ENCODE measurements at places on chromosomes 7 and 10.
A peak's percentile ranks its signal among the peaks of the same experiment; 100 is the strongest.

DNA sequence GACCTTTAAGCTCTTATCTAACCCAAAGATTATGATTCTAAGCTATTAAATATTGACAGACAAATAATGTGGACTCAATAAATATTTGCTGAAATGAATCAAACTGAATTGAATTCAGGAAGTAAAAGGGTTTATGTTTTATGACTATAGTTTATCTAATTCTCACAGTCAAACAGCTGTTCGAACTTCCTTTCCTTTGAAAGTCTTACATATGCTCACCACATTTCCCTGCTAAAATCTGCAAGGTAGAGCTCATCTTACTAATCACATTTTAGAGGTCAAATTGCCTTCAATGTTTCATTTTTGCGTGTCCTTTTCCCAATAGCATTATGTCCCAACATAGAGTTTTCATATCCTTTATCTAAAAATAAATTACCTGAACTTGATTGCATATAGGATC is 154.9 kb upstream of the PPP1R3A start:
- DNase-seq = no peak

DNA sequence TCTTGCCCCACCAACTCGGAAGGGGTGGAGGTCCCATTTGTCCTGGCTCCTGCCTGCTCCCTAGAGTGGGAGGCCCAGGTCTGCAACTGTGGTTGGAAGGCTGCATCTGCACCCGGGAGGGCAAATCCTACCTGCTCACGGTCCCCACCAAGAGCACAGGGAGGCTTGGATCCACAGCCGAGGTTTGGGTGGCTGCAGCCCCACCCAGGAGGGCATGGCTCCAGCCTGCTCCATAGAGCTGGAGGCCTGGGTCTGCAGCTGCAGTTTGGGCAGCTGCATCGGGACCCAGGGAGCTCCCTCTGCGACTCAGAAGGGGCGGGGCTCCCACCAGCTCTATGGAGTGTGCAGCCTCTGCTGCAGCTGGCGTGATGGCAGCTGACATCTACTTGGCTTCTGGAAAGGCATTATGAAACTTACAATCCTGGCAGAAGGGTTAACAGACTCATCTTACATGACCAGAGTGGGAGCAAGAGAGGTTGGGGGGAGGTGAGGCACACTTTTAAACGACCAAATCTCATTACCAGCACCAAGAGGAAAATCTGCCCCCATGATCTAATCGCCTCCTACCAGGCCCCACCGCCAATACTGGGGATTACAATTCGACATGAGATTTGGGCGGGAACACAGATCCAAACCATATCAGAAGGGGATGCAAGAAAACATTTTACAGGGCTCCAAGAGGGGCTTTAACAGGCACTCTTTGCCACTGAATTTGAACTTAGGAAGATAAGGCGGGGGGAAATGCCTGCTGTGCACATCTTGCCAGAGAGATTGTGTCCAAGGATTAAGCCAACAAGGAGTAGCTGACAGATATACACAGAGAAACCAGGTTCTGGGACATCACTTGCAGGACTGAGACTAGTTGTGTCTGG is 8.2 kb upstream of the BLVRA start:
- no peak for DNase-seq

- DNase-seq = no peak
Observed at GRCh38 chr7:45359776-45360175, 202.2 kb downstream of the RAMP3 start.

- no peak for DNase-seq
Observed at GRCh38 chr7:41003611-41003940, 699.3 kb downstream of the INHBA start.

DNA sequence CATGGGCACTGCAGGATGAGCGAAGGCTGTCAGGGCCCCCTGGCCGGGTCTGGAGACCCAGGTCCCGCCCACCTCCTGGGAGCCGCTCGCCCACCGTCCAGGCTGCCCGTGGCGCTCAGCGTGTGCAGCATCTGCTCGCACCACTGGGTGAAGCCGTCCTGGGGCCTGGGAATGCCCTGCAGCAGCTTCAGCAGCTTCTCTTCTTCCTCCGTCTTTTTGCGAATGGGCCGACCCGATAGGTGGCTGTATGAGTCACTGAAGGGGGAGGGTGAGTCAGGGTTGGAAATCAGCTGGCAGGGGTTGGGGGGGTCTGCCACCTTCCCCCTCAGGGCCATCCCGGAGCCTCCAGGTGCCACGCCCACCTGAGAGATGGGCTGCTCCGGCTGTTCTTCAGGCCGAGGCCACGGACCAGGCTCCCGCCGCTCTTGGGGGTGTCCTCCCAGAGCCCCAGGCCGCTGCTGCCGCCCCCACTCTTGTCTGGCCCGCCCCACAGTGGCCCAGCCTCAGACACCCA is 8.7 kb downstream of the GNB2 start:
- no peak for DNase-seq

- no peak for DNase-seq
Observed at GRCh38 chr7:35649711-35650110, 45.2 kb downstream of the HERPUD2 start.

- no peak for DNase-seq
Observed at GRCh38 chr7:98526059-98526458, 91.0 kb upstream of the NPTX2 start.

DNA sequence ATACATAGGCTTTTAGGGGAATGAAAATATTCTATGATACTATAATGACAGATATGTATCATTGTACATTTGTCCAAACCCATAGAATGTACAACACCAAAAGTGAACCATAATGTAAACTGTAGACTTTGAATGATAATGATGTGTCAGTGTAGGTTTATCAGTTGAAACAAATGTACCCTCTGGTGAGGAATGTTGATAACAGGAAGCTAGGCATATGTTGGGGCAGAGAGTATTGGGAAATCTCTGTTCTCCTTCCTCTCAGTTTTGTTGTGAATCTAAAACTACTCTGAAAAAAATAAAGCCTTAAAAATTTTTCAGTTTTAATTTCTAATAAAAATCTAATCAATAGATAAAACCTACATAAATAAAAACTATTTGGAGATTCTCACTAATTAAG is 36.9 kb downstream of the C1GALT1 start:
- no peak for DNase-seq

DNA sequence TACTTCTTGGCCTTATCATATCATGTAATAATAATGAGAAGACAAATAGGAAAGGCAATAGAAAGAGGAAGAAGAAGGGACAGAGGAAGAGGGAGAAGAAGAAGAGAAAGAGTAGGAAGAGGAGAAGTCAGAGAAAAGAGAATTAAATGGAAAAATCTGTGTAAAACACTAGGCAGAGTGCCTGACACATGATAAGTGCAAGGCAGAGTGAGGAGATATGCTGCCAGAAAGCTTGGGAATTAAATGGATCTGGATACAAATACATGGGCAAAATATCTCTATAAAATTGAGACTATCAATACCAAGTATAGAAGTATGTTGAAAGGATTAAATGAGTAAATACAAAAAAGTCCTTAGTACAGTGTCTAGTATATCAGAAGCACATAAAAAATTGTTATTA is 124.8 kb downstream of the CACNA2D1 start:
- DNase-seq = no peak

GRCh38 chr10:47026301-47027107 is 115.3 kb downstream of the PTPN20 start:
- no peak for DNase-seq

GRCh38 chr7:48083114-48083830 is 5.8 kb upstream of the UPP1 start:
- DNase-seq = no peak

- peak; percentile 94 for DNase-seq
Observed at GRCh38 chr7:99374111-99375064, at the start of gene ARPC1B. TSS of gene ARPC1B (plus strand) at chr7:99374730. CDS start at chr7:99385715, 10,985 bp downstream.

DNA sequence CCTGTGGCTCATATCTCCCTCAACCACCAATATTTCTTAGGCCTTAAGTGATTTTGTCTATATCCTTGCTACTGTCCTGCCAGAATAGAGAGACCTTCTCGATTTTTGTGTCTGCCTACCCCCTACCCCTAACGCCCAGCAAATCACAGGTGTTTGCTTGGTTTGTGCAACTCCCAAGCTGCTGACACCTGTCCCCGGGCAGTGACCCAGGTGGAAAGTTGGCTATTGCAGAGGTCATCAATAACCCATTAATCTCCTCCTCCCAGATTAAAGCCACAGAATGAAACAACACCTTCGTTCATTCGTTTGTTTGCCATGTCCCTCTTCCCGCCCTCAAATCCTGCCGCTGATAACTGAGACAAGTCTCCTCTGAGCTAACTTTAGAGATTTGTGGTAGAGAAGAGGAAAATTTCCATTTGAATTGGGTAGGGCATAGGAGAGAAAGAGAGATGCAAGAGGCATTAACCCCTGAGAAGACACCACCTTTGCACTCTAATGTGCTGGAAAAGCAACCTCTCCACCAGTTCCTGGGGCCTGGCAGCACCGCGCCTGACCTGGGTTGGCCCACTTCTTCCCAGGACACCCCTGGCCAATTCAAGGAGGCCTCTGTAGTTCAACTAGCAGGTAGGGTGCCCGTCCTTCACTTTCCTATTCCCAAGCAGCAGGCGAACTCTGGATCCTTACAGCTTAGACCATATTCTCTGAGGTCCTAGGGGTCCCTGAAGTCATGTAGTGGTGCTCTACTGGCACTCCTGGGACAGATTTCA is 3.0 kb downstream of the NEUROG3 start:
- no peak for DNase-seq

DNA sequence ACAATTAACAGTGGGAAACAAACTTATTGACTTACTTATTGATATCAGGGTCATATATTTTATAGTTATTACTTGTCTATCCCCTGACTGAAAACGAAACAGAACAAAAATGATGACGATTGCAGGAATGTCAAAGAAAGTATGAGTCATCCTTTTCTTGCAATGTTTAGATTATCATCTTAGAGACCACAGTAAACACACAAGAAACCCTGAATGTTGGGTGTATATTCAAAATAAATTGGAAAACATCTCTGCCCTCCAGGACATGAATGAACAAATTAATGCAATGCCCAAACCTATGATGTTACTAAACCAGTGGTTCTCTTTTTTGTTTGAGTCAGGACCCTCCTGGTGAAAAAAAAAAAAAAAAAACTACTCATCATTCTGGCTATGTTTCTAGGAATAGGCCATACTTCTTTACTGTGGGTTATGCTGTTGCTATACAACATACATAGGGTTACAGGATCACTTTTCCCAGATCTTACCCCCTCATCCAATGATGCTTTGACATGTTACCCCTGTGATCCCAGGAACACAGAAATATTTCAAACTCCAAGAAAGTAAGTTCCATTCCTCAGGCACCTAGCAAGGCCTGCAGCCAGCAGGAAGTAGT is 623.4 kb upstream of the IGFBP3 start:
- no peak for DNase-seq

GRCh38 chr10:124092250-124092859 is 1.0 kb downstream of the CHST15 start:
- peak; percentile 89 for DNase-seq

- no peak for DNase-seq
Observed at GRCh38 chr10:104327745-104328645, 10.3 kb downstream of the ITPRIP start.

DNA sequence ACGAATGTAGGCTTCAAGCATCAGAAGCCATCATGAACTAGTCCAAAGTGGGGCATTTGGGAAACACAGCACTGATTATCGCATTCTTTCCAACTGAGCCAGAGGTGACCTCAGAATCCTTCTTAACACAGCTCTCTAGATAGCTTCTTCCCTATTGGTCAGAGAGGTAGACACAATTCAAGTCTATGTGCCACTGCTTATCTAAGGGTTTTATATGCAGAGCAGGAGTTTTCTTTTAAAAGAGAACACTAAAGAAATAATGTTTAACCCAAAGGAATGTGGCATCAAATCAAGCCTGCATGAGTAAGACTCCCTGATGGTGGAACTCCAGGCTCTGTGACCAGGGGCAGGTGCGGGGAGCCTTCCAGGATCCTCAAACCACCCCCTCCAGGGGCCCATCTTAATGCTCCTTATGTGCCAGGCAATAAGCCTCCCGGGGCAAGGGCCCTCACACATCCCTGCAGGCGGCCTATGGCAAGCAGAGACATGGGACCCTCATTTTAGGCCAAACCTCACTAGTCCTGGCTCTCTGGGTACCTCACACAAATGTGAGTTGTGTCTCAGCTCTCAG is 13.8 kb downstream of the HSPA12A start:
- no peak for DNase-seq

DNA sequence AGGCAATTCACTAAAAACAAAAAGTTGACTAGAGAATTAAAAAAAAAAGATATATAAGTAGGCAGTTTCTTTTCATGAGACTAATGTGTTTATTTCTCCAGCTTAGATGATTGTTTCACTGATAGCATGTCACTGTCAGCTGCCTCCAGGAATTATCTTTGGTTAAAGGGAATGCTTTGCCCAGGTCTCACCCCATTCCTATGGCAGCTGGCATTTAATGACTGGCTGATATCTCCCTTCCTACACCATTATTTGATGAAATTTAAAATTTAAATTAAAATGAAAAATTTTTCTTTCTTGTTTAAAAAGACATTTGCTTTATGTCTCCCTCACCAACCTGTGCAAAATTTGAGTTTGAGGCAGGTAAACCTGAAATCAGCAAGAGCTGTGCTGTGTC is 214.5 kb upstream of the PRSS1 start:
- no peak for DNase-seq

DNA sequence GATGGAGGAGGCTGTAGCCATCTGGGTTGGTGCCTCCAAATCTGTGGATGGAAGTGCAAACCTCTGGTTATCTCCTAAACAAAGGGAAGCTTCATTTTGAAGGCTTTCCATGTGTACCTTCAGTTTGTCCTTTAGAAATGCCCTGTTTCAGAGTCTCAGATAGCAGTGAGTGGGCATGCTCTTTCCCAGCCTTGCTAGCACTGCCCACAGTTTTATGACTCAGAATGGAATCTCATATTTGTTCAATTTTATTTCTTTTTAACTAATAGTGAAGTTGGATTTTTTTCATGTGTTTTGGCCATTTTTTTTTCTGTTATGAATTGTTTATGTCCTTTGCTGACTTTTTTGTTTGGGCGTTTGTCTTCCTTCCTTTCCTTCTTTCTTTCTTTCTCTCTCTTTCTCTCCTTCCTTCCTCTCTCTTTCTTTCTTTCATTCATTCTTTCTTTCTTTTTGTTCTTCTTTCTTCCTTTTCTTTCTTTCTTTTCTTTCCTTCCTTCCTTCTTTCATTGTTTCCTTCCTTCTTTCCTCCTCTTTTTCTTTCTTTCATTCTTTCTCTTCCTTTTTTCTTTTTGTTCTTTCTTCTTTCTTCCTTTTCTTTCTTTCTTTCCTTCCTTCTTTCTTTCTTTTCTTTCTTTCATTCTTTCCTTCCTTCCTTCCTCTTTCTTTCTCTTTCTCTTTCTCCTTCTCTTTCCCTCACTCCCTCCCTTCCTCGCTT is 25.6 kb downstream of the PRF1 start:
- DNase-seq = no peak

DNA sequence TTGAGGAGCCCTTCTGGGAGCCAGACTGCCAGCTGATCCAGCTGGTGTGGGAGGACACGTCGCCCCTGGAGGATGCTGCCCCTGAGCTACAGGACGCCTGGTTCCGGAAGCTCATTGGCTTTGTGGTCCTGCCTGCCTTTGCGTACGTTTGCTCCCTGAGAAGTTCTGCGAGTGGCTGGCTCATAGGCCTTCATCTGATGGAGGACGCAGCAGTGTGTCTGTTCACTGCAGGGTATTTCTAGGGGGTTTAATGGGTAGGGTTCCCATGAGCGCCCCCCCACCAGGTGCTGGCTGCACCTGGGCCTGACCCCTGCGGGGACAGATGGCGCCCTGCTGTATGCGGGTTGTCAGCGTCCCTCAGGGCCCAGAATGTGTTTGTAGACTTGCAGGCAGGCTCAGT is 5.0 kb downstream of the PAOX start:
- DNase-seq = peak; percentile 50
